Right renal cortex interstitium (tissue), 3 donors: ENCODE measurements at places on chromosomes 4 and X. TPM values are rescaled to one million over a fixed set of nuclear protein-coding genes. Genes with fewer than 3 reads are reported as not detected.

The CLDN22 gene
- polyA plus RNA-seq: 1.0 TPM

The CNGA1 gene
- polyA plus RNA-seq: 4.0 TPM

The ARHGAP24 gene
- 130 TPM for polyA plus RNA-seq

The MMRN1 gene
- 2.1 TPM for polyA plus RNA-seq

The CDS1 gene
- 29.0 TPM for polyA plus RNA-seq

The BGN gene
- polyA plus RNA-seq: 144 TPM

The UGT2B10 gene
- polyA plus RNA-seq: 0.33 TPM

The PRKX gene
- 14.1 TPM for polyA plus RNA-seq

The HPSE gene
- 1.6 TPM for polyA plus RNA-seq

The STATH gene
- polyA plus RNA-seq: 0.40 TPM

The OTOP1 gene
- 0.10 TPM for polyA plus RNA-seq

The FAM47A gene
- not detected for polyA plus RNA-seq

The SNCA gene
- 70.0 TPM for polyA plus RNA-seq

The DRP2 gene
- polyA plus RNA-seq: 1.8 TPM

The TLR6 gene
- 0.61 TPM for polyA plus RNA-seq

The GPR82 gene
- polyA plus RNA-seq: 0.19 TPM

The EREG gene
- polyA plus RNA-seq: not detected

The BEX5 gene
- polyA plus RNA-seq: 13.5 TPM
